ENCODE measurements at places on chromosomes 3 and 15.

DNA sequence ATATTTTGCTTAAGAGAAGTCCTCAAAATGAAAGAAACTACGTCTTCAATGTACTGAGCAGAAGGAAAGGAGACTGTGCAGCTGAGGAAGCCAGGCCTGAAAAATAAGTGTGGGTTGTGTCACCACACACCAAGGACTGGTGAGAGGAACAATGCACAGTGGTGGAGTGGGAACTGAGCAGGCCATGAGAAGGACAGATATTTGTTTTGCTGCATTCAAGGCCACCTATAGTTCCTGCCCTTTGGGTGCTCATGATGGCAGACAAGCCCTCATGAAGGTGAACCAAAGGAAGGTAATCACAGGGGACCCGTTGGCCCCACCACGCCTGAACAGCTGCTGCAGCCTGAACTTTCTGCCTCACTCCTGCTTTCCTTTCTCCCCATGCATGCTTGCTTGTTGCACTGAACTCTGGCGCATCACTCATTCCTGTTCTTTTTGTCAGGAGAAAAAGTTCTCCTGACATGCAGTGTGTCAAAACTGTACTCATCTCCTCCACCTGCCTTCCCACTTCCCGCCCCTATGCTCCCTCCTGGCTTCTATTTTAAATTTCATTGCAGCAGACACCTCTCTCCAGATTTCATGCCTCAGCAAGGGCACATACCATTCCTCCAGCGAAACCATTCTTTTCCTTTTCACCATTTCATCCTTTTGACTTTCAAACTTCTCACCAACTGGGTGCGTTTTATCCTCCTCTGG, 2.2 kb upstream of the RNF7 start:
- DNase-seq = no peak

- no peak for DNase-seq
These were observed 187.7 kb upstream of the SLC24A5 start for GRCh38 chr15:47932951-47933641.

GRCh38 chr15:43346305-43346704, 15.9 kb upstream of the LCMT2 start:
- no peak for DNase-seq

DNA sequence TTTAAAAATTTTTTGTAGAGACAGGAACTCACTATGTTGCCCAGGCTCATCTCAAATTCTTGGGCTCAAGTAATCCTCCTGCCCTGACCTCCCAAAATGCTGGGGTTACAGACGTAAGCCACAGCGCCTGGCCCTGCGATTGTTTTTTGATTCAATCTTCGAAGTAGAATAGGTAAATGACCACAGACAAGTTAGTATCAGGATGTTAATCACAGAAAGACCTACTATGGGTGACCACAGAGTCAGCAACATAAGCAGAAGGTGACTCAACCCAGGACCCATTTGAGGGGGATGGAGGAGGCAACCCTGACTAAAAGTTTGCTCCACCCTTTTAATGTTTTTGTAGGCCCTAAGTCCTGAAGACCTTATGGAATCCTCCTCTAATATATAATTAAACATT, 10.0 kb upstream of the USP3 start:
- no peak for DNase-seq

DNA sequence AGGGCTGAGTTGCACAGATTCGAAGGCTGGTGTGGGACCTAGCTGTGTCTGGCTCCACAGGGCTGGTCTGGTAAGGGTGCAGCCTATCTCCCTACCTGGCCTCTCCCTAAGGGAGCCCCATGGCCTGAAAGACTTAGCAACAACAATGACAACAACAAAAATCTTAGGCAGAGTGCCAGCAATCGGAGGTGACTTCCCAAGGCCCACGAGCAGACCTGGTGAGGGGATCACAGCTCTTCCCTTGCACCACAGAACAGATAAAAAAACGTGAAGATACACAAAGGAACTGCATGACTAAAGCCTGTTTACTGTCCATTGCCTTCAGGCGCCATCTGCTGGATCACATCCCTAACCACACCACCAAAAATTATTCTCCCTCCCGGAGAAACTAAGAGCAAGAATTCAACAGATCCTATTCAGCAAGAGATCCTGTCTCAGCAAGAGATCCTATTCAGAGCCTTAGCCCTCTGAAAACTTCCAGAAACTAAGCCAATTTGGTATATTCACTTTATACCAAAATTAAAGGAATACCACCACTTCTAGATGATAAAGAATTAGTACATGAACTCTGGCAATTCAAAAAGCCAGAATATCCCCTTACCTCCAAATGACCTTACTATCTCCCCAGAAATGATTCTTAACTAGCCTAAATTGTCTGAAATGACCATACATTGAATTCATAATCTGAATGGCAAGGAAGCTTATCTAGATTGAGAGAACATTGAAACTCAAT, 24.1 kb upstream of the OR5K4 start:
- DNase-seq = peak; percentile 38

DNA sequence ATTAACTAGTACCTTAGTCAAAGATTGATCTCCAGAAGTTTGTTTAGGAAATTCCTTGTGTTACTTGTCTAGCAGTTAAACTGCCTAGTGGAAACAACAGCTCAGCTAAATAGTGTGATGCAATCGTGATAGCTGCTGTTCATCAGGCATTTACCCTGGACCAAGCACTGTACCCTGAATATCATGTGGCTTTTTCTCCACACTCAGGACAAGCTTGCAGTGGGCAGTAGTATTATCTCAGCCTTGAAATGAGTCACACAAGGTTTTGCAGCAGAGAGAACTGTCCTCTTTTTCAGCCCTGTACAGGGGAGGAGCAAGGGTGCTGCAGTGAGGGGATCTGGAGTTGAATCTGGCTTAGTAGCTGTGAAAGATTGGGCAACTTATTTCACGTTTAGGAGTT, 208.4 kb downstream of the TP63 start:
- no peak for DNase-seq

DNA sequence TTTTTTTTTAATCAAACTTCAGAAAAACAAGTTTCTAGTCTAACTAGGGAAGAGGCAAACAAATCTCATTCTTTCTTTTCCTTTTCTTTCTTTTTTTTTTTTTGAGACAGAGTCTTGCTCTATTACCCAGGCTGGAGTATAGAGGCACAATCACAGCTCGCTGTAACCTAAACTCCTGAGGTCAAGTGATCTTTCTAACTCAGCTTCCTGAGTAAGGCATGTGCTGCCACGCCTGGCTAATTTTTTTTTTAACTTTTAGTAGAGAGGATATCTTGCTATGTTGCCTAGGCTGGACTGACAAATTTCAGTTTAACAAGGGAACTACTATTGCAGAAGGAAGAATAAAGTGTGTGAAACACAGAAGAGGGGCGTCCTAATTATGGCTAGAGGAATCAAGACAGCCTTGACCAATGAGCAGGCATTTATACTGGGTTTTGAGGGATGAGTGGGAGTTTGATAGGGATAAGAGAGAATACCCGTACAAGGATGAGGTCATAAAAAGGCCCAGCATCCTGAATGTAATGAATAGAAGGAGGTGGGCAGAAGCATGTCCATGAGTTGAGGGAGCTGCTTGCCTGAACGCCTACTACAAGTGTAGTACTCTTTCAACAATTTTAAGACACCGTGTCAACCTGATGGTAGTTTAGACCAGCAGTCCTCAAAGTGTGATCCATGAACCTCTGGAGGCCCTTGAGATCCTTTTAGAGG, 6.7 kb upstream of the ZFAND6 start:
- DNase-seq = no peak

DNA sequence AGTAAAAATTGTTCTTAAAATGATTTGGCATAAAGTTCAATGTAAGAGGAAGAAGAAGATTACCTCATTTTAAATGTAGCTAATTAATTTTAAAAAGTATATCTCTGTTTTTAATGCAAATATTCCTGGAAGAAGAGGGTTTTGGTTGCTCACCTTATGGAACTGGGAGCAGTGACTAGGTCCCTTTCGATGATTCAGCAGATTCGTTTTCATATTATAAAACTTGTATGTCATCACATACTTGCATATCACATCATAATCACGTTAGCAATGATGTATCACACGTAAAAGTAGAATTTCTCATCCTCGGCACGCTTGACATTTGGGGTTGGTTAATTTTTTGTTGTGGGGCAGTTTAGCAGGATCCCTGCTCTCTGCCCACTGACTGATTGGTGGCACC, 47.6 kb downstream of the GPR160 start:
- DNase-seq = no peak
